Suprapubic skin (tissue), 4 donors: ENCODE measurements at places on chromosomes 6 and 20.

DNA sequence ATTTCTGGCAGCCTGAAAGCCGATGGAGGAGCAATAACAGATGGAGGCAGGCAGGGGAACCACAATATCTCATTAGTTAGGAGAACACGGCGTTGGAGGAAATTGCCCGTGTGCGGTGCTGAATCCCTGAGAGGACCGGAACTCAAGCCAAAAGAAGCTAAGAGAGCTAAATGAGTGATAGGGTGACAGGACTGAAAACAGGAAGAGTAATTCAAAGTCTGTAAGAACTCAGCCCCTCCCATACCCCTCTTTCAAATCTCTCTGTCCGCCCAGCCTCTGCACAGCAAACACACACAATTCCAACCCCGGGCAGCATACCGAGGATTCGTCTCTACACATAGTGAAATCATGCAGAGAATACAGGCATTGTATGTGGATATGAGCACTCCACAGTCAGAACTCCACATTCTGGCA is 2.6 kb upstream of the IPCEF1 start:
- H3K4me1 ChIP-seq, result no peaks in the 10 kb centered on the region
- H3K27ac ChIP-seq, result no peak overlapping the region
- no peaks in the 10 kb centered on the region for H3K27me3 ChIP-seq
- no peaks in the 10 kb centered on the region for H3K36me3 ChIP-seq

DNA sequence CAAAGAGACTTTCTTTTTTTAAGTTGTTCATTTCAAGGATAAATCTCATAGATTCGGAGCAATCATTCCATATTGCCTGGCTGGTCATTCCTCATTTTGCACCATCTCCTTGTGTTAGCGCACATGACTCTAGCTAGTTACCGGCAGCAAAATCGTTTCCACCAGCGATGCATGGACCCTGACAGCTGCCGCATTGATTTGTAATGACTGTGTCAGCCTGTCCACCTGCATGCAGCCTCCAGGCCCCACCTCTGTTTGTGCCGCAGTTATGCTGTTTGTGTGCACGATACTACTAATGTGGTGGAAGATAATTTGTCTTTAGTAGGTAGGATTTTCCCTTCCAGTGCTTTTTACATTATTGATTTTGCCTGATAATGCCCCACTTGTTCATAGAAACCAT is 164.0 kb downstream of the TBC1D7 start:
- H3K4me1 ChIP-seq, result no peaks in the 10 kb centered on the region
- no peaks in the 10 kb centered on the region for H3K36me3 ChIP-seq
- H3K4me3 ChIP-seq, result no peak overlapping the region
- DNase-seq, result no peak
- no peaks in the 10 kb centered on the region for H3K27me3 ChIP-seq

- no peak overlapping the region for H3K27ac ChIP-seq
- no peaks in the 10 kb centered on the region for H3K4me1 ChIP-seq
- H3K4me3 ChIP-seq, result no peak overlapping the region
- no peaks in the 10 kb centered on the region for H3K27me3 ChIP-seq
- no peak for DNase-seq
Measured at GRCh38 chr6:83424392-83425018, 6.3 kb downstream of the ME1 start.

- H3K36me3 ChIP-seq, result no peaks in the 10 kb centered on the region
- no peak for DNase-seq
- no peaks in the 10 kb centered on the region for H3K4me1 ChIP-seq
Measured at GRCh38 chr6:117506180-117506835, 23.8 kb downstream of the DCBLD1 start.

DNA sequence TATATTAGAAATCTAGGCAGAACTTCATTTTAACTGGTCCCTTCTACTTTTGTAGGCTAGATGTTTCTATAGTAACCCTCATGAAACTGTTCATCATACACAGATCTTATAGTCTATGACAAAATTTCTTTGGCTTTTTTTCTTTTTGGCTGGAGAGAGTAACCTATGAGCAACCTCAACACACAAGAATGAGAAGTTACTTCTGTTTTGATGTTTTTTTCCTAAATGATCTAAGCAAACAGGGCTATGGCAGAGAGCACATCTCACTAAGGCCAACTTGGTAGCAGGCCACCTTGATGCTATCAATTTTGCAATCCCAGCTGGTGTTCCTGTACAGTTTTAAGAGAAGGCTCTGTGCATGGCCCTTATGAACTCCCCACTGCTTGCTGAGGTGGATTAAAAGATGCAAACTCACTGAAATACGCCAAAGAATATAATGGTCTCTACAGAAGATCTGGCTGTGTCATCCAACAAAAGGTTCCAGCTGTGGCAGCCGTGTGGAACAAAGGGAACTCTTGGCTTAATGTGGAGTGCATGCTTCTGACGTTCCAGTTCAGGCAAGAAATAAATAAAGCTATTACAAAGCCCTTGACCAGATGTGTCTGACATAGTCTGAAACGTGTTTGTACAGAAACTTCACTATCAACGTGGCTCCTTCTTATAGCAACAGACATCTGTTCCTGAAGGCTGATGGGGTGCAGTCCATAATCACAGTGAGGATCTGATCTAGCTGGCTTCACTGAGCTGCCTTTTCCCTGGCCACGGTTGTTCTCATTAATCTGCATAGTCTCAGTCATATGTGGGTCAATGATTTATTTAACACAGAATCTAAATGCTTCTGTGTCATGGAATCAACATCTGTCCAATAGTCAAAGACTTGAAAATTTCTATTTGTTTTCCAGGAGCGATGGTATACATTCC is 481.1 kb downstream of the BMP2 start:
- no peak overlapping the region for H3K27ac ChIP-seq
- H3K4me1 ChIP-seq, result no peaks in the 10 kb centered on the region
- H3K4me3 ChIP-seq, result no peak overlapping the region
- H3K36me3 ChIP-seq, result no peaks in the 10 kb centered on the region
- no peak for DNase-seq
